ENCODE measurements at places on chromosomes 1 and 21.

DNA sequence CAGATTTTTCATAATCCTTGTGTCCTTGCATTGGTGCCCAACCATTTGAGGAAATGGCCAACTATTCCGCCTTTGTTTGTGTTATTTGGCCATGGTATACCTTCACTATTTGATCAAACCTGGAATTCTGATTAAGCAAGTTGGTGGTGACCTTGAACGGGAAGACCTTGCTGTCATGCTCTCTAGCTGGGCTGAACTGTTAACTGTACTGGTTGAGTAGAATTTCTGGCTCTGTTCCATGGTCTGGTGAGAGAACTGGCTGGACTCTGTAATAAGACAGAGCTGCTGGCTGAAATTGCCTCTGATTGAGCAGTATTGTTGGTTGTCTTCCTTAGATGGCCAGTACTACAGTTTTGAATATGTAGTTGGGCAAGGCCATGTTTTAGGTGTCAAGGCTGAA is 3.0 kb upstream of the LCE3C start:
- no peak for DNase-seq

GRCh38 chr1:29398431-29398830 is 162.1 kb downstream of the PTPRU start:
- DNase-seq = no peak

DNA sequence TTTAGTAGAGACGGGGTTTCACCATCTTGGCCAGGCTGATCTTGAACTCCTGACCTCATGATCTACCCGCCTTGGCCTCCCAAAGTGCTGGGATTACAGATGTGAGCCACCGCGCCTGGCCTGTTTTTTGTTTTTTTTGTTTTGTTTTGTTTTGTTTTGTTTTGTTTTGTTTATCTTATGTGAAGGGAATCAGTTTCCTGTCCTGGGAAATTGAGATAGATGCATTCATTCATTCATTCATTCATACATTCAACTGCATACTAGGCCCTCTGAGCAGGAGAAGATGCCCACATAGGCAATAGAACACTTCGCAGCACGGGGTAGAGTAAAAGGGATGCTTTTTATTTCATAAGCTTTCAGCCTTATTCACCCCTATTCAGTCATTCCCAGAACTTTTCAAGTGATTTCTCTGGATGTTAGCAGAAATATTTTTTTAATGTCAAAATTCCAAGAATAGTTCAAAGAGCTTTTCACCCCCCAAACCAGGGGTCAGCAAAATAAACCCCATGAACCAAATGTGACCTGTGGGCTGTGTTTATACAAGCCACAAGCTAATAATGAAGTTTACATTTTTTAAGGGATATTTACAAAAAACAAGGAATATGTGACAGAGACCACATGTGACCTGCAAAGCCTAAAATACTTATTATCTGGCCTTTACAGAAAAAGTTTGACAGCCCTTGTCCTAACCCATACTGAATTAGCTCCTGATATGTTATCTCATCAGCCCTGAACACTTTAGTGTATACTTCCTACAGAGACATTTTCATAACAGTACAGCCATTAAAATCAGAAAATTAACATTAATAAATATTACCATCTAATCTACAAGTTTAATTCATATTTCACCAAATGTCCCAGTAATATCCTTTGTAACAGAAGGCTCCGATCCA is 127.1 kb downstream of the MAST2 start:
- no peak for DNase-seq

DNA sequence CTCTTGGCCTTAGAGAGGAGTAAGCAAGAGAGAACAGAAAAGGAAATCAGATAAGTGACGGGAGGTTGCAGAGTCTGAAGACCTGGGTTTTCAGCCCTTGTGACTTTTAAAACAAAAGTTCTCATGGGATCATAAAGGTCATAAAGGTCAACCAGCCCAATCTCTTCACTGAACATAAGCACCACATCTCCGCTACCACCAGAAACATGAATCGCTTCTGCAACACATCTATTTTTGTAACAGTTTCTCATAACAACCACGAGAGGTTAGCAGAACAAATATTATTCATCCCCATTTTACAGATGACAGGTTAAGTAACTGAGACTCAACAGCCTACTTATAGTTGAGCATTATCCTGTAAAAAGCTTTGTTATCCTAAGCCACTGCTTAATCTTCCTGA is 5.9 kb downstream of the TRAPPC3 start:
- DNase-seq = no peak

GRCh38 chr1:147570907-147571306 is 29.6 kb downstream of the BCL9 start:
- no peak for DNase-seq

- no peak for DNase-seq
Measured at GRCh38 chr1:34292472-34292871, 115.8 kb downstream of the C1orf94 start.

- peak; percentile 39 for DNase-seq
Measured at GRCh38 chr21:31509194-31510017, 150.1 kb upstream of the SOD1 start.
